Activated naive CD4-positive, alpha-beta T cell treated with anti-CD3 and anti-CD28 coated beads for 36 hours (primary cell): ENCODE measurements at places on chromosomes 2 and 18. TPM values are rescaled to one million over a fixed set of nuclear protein-coding genes. Genes with fewer than 3 reads are reported as not detected.

- H3K27ac ChIP-seq: no peak overlapping the region
- H3K36me3 ChIP-seq: peaks cover 32% of the 10 kb centered on the region
- DNase-seq: no peak
- peaks cover 26% of the 10 kb centered on the region for H3K4me1 ChIP-seq
- no peaks in the 10 kb centered on the region for H3K27me3 ChIP-seq
These were observed 9.4 kb downstream of the INSIG2 start for GRCh38 chr2:118097657-118098056.

DNA sequence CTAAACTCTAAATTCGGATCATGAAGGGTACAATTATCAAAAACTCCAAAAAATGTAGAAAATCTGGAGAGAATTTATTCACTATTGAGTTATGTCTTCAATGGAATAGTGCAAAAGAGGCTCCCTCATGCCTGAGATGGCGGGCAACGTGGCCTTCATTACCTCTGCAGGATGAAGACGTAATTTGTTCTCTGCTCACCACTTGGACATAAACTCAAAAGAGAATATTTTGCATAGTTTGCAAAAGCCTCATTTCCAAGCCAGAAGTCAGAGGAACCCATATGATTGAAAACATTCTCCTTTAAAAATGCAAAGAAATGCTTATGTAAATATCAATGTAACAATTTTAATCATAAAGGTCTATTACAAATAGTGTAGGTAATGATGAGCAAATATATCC, 58.7 kb downstream of the SLC25A12 start:
- H3K4me3 ChIP-seq: no peak overlapping the region
- peaks cover 67% of the 10 kb centered on the region for H3K36me3 ChIP-seq
- H3K27me3 ChIP-seq: no peaks in the 10 kb centered on the region
- H3K4me1 ChIP-seq: no peaks in the 10 kb centered on the region

The CTDP1 gene
- 28.0 TPM for total RNA-seq

The CIB4 gene
- not detected for total RNA-seq

DNA sequence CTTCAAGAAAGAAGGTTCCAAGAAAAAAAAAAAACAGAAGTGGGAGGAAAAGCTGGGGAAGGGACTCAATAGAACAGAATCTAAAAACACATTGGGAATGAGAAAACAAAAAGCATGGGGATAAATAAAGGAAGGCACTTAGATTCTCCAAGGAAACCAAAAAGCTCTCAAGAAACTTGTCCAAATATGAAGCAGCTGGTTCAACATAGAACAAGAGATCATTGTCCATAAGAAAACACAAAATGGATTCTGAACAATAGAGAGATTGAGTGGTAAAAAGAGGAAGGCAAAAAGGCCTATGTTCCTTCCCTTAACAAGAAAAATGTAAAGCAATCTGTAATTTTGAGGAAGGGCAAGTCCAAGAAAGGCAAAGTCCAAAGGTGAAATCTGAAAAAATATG, 32.9 kb upstream of the ALK start:
- DNase-seq: no peak
- no peak overlapping the region for H3K27ac ChIP-seq
- no peaks in the 10 kb centered on the region for H3K4me1 ChIP-seq
- peaks cover 24% of the 10 kb centered on the region for H3K27me3 ChIP-seq

DNA sequence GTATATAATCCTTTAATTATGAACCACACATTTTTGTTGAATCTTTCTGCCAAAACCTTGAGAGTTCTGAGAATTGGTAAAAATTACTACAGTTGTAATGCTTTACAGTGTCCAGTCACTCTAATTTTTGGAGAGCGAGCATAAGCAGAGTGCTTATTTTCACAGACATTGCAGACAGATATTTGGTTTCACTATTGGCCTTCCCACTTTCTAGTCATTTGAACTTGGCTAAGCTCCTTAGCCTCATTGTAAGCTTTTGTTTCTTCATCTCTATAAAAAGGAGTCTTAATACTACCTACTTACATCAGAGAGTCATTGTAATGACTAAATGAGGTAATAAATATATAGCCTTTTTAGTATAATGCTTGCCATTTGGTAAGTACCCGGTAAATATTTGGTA, 80.4 kb downstream of the LCLAT1 start:
- H3K4me3 ChIP-seq: no peak overlapping the region
- H3K27ac ChIP-seq: no peak overlapping the region
- peaks cover 20% of the 10 kb centered on the region for H3K36me3 ChIP-seq
- peaks cover 2% of the 10 kb centered on the region for H3K4me1 ChIP-seq
- DNase-seq: no peak

The IL1RL1 gene
- total RNA-seq: 0.22 TPM

- no peak for DNase-seq
- H3K4me1 ChIP-seq: no peaks in the 10 kb centered on the region
- no peak overlapping the region for H3K4me3 ChIP-seq
- H3K27ac ChIP-seq: no peak overlapping the region
- H3K36me3 ChIP-seq: no peaks in the 10 kb centered on the region
These were observed 34.5 kb upstream of the STPG4 start for GRCh38 chr2:47189635-47190034.

GRCh38 chr2:233707940-233708644, 4.6 kb upstream of the UGT1A5 start:
- no peaks in the 10 kb centered on the region for H3K36me3 ChIP-seq
- no peak for DNase-seq
- peaks cover 5% of the 10 kb centered on the region for H3K27me3 ChIP-seq
- no peak overlapping the region for H3K27ac ChIP-seq

GRCh38 chr2:161991991-161992390, 82.0 kb downstream of the DPP4 start:
- H3K36me3 ChIP-seq: peaks cover 4% of the 10 kb centered on the region
- H3K27ac ChIP-seq: peak overlapping the region; percentile 97
- H3K4me1 ChIP-seq: peaks cover 49% of the 10 kb centered on the region

DNA sequence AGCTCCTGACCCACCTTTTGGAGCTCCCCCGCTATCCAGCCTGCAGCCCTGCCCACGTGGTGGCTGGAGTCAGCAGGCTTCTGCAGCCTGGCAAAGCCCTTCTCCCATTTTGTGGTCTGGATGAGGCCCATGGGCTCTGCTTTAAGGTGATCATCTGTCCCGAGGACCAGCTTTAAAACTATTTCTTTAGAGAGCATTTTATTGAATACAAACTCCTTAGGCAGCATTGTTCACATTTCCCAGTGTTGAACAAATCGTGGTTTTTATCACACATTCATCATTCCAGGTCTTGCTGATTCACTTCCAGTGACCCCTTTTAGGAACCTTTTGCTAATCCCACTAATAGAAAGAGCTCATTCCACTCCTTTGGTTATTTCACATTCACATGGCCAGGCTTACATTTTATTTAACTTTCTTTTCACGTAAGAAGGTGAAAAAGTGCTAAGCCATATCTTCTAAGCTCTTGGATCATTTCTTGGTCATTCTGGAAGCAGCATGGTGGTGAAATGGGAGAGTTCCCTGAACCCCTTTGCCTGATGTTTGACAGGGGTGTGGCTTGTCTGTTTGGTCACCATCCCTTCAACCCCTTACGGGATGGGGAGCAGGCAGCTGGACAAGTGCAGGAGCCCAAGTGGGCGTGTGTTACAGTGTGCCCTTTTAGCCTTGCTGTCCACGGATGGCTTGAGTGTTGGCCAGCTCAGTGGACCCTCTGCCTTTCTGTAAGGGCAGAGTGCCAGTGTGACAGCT, 80.4 kb upstream of the RAPGEF4 start:
- H3K27ac ChIP-seq: no peak overlapping the region
- no peak overlapping the region for H3K4me3 ChIP-seq
- no peak for DNase-seq

The RAB17 gene
- total RNA-seq: not detected

The PAX8 gene
- 2.0 TPM for total RNA-seq
